ENCODE measurements at places on chromosomes 1 and 21.

- DNase-seq: no peak
Observed at GRCh38 chr1:184299796-184300195, 87.0 kb upstream of the C1orf21 start.

DNA sequence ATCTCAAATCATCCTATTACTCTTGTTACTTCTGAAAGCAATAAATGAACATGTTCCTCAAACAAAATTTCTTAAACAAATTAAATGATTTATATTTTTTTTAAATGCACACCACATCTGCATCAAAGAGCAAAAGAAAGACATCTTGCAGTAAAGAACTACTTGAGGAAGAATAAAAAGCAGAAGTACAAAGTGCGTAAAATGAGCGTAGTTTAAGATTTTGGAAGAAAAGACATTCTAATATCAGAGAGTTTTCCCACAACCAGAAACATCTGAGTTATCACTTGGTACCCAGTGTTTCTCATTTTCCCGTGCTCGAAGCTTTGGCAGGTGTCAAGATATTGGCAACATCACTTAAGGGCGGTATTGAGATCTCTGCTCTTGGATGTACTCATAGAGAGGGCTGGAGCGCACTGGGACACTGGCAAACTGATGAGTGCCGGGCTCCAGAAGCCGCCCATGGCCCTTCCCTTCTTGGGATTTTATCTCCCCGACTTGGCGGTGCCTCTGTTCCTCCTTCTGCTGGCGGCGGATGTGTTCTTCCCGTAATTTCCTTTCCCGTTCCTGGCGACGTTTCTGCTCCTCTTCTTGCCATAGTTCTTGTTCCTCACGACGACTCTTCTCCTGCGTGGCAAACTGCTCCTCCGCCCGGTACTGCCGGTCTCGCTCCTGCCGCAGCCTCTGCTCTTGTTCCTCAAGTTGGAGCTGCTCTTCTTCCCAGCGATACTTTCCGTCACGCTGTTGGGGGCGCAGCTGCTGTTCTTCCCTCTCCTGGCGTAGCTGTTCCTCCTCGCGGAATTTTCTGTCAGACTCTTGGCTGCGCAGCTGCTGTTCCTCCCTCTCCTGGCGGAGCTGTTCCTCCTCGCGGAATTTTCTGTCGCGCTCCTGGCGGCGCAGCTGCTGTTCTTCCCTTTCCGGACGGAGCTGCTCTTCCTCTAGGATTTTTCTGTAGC lies 7.9 kb downstream of the TCHH start:
- no peak for DNase-seq

DNA sequence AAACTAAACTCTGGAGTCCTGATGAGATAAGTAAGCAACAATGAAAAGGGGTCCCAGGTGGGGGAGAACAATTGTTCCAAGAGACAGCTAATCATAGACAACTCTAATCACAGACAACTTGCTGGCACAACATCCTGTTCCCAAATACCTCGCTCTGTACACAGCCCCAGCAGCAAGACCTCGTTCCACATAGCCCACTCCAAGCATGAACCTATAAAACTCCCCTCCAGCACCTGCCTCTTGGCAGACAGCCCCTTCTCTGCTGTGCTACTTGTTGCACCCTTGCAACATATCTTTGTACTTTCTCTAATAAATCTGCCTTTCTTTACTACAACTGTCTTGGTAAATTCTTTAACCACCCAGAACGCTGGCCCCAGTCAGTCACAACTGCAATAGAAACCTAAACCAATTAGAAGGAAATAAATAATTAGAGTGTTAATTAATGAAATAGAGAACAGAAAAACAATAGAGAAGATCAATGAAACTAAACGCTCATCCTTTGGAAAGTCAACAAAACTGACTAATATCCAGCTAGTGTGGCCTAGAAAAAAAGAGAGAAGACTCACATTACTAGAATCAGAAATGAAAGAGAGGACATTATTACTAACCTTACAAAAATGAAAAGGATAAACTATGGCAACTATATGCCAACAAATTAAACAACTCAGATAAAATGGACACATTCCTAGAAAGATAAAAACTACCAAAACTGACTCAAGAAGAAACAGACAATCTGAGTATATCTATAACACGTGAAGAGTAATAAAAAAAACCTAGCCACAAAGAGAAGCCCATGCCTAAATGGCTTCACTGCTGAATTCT lies 36.1 kb downstream of the LRRC40 start:
- no peak for DNase-seq

GRCh38 chr1:208829595-208829994 lies 585.4 kb upstream of the PLXNA2 start:
- no peak for DNase-seq

- DNase-seq: no peak
Observed at GRCh38 chr1:244757091-244757939, 78.1 kb upstream of the COX20 start.

- no peak for DNase-seq
Observed at GRCh38 chr1:166029196-166029945, 137.4 kb downstream of the FAM78B start.

DNA sequence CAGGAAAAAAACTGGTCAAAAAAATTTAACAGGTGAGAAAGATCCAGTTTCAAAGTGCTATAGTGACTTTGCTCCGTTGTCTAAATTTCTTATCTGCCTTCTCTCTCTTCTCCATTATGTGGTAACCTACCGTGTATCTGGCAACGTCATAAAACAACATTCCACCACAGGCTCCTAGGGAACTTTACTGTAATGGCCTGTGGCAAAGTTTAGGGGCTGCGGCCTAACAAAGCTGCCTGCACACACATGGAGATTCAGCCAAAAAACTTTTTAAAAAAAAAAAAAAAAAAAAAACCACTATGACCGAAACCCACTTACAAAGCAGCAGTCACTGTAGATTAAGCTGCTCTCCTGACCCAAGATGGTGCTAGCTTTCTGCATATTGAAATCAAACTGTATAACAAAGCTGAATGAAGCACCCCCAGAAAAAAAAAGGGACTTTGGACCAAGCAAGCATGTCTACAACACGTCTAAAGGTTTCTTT lies 202.6 kb downstream of the SLC45A1 start:
- DNase-seq: no peak

DNA sequence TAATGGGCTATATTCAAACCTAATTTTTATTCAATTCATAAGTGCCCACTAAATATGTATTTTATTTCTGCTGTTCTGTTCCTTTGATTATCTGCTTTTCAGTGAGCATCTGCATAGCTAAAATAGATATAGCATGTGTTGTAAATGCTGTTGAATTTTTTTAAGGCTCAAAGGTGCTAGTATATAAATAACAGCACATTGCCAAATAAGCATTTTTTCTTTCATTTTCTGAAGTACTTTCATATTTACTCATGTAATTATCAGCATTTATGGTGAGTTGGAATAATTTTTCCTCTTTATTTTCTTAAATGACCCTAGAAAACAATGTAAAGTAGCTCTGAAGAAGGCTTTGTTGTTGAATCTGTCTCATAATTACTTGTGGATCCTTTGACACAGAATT lies 69.6 kb upstream of the B3GALT2 start:
- DNase-seq: no peak

DNA sequence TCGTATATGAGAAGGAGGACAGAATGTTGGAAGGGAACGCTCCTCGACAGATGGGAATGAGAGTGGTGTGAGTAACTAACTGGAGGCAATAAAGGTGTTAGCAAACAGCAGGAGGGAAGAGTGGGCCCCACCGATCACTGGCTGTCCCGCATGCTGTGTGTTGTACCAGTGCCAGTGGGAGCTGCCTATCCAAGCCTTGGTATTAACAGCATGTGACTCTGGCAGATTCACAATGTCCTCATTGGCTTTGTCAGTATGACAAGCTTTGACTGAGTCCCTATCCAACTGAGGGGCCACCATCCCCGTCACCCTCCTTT lies 188.3 kb downstream of the NRIP1 start:
- no peak for DNase-seq

All from activated T-helper 1 cell treated with anti-CD3 and anti-CD28 coated beads, Interleukin-2, amount 50 U/mL, for 16 hours (primary cell).